ENCODE measurements at places on chromosomes 2 and 18.

DNA sequence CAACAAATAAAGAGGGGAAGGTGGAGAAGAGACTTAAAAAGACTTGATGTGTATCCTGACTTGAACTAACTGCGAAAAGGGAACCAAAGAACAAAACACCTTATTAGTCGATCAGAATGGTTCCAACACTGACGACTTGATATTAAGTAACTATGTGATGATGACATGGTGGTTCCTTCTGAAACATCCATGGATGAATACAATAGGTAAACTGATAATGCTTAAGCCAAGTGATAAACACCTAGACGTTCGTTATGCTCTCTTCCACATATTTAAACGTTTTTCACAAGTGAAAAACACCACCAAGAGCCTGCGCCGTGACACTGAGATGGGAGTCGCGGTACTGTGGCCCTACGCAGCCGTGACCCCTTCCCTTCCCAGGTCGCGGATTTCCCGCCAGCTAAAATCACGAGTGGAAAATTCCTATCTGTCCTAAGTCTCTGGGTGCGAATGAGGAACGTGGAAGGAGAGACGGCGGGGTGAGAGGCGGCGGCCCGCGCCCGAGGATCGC is 797 bp downstream of the TTC32 start:
- DNase-seq, result no peak

DNA sequence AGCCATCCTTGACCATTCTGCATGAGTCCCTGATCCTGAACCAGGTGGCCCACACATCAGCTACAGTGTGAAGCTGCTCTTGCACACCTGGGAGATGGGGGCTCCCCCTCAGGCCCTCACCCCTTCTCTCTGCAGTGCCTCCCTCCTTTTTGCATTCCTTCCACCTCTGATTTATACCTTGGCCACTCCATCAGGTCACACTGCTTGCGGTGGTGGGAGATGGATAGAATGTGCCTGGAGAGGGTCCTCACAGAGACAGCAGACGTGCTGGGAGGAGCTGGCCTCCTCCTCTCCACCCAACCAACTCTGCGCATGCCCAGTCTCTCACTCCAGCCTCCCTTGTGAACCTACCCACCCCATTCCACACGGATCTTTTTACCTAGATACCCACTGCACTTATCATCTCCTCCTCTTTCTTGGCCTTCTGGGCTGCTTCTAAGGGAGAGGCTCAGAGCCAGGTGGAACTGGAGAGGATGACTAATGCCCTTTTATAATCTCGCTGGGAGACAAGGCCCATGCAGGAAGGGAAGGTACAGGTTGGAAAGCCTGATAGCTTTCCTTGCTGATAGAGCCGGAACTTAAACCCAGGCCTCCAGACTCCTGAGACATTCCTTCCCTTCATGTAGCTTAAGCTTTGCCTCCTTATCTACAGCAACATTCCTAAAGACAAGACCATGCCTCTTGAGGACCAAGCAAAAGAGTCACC is 205.1 kb downstream of the ZBTB7C start:
- no peak for DNase-seq

DNA sequence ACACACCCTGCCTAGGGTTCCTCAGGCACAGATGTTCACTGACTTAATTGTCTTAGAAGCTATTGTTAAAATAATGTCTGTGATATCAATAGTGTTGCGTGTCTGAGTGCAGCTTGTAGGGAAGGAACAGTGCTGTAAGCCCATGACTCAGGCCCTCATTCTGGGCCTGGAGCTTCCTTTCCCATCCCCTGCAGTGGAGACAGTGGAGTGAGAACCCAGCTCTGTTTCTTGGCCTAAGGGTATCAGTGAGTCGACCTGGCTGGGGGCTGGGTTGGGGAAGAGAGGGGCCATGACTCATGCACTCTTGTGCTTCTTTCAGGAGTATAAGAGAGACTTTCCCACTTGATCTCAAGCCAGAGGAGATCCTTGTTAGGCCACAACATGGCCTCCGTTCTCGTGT is 106.8 kb downstream of the HRH4 start:
- no peak for DNase-seq

DNA sequence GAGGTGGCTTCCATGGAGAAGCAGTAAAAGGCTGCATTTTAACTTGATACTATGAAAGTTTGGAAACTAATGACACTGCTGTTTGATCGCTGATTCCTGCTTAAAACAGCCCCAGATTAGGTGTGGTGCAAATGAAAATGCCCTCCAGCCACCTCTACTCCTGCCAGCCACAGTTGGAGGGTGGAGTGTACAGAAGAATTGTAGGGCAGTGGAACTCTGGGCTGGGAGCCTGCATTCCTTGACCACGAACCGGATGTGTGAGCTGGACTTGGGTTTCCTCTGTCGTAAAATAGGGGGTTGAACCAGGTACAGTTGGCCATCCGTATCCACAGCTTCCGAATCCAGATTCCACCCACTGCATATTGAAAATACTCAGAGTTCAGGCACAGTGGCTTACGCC is 84.6 kb upstream of the RFX8 start:
- DNase-seq, result no peak

DNA sequence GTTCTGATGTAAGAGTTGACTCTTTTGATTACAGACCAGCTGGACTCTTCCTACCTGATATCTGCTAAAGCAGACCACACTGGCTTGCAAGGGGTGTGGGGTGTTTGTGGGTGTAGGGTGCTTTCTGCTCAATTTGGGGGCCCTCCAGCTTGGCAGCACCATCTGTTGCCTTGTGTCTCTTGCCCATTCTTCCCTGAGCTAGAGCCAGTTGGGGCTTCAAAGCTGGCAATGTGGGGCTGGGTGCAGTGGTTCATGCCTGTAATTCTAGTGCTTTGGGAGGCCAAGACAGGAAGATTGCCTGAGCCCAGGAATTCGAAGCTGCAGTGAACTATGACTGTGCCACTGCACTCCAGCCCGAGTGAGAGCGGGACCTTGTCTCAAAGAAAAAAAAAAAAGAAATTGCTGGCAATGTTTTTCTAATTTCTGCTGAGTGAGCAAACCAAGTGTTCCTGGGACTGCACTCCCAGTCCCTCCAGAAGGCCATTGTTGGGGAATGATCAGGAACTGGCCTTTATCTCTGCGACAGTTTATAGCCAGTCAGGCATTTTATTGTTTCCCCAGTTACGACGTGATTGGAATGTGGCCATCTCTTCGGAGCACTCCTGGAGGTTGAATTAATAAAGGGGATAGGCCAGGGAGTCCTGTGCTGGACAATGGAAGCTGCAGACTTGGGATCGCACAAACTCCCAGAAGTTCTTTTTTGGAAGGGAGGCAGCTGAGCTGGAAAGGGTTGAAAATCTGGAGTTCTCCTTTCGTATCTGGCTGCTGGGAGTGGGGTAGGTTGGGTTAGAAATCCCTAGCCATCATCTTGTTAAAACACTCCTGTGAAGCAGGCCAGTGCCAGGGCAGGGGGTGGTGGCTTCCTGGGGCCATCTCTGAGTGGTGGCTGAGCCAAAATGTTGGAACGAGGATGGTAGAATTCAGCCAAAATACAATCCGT is 57.2 kb downstream of the LIPG start:
- DNase-seq, result no peak

Data from COR-L47 (cell line).